Urinary bladder (tissue), 4 donors: ENCODE measurements at places on chromosomes 3 and 15. TPM values are rescaled to one million over a fixed set of nuclear protein-coding genes. Genes with fewer than 3 reads are reported as not detected.

The CHCHD6 gene
- 5.4 TPM for total RNA-seq

The SPESP1 gene
- total RNA-seq, result 1.2 TPM

The DLL4 gene
- 11.8 TPM for total RNA-seq

DNA sequence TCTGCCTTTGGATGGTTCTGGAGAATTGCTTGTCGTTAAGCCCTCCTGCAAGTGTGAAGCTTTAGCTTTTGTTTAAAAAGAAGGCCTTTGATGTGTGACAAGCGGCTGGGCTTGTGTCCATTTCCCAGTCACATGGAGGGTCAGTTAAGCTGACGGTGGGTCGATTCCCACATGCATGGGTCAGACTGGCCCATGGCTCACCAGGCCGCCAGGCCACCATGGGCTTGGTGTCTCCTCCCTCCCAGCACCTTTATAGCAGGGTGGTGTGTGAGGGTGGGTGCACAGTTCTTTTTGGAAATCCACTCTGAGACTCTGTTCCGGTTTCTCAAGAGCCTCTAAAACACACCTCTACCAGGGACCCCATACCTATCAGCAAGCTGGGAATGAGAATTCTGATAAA lies 67.2 kb downstream of the SCN5A start:
- no peak for DNase-seq

DNA sequence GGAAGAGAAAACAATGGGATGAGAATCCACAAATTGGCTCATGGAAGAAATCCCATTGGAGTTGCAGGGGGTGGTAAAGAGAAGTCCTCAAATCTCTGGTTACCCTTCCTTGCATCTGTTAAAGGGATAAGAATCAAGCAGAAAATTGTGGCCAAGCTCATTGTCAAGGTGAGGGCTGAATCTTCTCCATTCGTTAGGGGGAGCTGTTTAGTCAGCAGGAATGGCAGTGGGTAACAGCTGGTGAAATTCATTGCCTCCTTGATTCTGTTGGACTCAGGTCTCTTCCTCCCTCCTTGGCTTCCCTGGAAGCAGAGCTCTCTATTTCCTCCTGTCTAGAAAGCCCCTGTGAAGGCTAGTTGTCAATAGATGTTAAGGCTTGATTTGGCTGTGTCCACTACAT lies 343.1 kb upstream of the SEMA6D start:
- no peak for DNase-seq

GRCh38 chr3:60856257-60857046 lies 394.8 kb downstream of the FHIT start:
- DNase-seq, result no peak

DNA sequence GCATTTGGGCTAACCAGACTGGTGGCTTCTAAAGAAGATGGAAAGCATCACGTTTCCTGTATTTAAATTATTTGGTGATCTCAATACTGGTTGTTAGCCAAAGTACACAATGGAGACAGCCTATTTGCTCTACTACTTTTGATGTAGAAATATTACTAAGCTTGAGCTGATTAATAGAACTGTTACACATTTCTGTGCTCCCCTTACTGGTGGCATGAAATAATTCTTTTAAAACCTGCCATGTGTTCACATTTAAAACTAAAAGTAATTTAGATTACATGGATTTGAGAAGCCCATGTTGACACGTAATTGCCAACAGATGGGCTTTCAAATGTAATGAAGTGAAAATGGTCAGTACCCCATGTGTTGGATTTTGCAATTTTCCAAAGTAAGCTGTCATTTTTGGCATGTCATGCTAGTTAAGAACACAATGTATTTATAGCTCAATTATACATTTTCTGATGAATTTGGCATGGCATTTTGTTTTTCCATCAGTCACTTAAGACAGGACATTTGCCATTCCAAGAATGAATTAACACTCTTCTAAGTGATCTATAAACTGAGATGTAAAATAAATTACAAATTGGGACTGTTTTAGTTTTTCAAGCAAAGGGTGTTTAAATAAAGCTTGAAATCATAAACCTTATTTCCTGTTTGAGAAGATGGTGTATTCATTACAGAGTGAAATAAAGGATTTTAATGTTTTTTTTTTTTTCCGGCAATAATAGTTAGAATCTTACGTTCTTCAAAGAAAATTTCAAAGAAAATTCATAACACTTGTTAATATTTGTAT lies 10.8 kb upstream of the RARRES1 start:
- no peak for DNase-seq

DNA sequence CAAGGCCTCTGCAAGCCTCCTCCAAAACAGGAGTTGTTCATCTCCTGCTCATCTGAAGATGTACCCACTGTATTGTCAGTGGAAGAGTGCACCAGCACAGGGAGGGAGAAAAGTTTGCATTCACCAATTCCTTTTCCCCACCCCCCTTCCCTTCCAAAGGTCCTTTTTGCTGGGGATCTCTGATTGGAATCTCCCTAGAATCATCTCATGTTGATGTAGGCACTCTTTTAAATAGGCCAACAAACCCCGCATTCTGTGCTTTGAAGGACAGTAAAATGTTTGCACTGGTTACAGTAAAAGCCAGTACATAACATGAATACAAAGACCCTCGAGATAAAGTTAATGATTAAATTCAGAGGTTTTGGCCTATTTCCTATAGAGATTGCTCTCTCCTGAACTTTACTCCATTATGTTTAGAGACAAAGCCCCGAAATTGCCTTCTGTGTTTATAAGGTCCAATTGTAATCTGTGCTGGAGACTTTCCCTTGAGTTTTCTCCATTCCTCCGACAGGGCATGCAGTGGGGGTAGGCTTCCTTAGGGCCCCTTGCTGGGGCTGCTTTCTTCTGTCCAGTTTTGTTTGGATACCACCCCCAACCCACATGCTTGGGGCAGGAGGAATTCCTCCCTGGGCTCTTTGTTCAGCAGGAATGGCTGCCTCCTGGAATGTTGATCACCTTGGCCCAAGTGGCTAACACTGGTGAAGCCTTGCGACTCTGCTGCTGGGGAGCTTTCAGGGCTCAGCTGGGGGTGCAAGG lies 22.5 kb downstream of the TRIM71 start:
- no peak for DNase-seq

- DNase-seq, result no peak
Observed at GRCh38 chr15:40270246-40270995, 12.4 kb downstream of the ANKRD63 start.
